ENCODE measurements at places on chromosomes 11 and 22.
A peak's percentile ranks its signal among the peaks of the same experiment; 100 is the strongest.

GRCh38 chr22:35678836-35679235 lies 30.6 kb downstream of the APOL6 start:
- no peak for DNase-seq

DNA sequence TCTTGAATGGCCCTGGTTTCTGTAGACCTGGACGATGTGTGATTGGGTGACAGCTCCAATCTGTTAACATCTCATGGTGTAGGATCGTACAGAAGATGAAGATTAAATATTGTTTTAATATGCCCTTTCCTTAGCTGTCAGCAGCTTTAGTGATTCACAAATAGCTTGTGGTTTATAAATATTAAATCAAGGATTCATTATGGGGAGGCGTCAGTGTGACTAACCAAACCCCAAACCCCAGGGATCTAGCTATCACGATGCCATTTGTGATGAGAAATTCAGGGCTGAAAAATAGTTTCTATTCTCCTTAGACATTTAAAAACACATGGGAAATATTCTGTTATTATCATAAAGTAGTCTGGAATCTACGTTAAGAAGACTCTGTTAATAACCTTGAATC lies 73.4 kb downstream of the NCAM1 start:
- DNase-seq = peak; percentile 81

- DNase-seq = peak; percentile 91
Observed at GRCh38 chr22:42994917-42995562, 19.9 kb downstream of the PACSIN2 start.

GRCh38 chr11:3202759-3203158 lies 15.9 kb downstream of the MRGPRG start:
- no peak for DNase-seq

GRCh38 chr11:134038897-134039470 lies 29.9 kb upstream of the JAM3 start:
- no peak for DNase-seq

- no peak for DNase-seq
Observed at GRCh38 chr22:45242778-45243191, 2.1 kb upstream of the KIAA0930 start.

DNA sequence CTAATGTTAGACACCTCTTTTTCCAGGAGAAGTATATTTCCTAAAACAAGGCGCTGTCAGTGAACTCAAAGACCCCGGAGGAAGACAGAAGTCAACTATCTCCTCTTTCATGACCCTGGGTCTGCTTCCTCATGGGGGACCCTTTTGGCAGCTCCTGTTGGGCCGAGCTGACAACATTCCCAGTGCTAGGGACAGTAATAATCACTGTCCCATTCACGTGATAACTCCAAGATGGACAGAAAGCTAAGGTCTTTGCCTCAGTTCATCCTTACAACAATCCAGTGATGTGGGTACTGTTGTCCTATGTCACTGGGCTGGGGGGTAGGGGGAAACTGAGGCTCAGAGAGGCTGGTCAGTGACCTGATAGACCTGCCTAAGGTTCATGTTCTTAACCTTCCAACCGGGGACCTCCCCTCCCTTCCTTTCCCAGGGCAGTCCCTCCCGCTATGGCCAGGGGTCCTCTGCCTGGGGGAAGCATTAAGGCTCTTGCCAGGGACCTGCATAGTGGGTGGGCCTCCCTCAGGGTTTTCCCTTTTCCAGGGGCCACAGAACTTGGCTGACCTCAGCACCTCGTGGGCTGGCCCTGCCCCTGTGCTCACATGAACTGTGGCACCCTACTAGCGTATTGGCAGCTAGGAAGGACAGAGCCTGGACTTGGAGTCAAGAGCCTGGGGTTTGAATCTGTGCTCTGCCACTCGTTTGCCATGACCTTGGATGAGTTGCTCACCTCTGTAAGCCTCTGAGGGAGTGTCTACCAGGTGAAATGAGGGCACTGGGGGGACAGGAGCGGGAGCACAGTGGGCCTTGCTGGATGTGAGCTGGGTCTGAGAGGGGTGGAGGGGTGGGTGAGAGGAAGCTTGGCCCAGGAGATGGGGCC lies 53.6 kb downstream of the LRRC32 start:
- DNase-seq = no peak

DNA sequence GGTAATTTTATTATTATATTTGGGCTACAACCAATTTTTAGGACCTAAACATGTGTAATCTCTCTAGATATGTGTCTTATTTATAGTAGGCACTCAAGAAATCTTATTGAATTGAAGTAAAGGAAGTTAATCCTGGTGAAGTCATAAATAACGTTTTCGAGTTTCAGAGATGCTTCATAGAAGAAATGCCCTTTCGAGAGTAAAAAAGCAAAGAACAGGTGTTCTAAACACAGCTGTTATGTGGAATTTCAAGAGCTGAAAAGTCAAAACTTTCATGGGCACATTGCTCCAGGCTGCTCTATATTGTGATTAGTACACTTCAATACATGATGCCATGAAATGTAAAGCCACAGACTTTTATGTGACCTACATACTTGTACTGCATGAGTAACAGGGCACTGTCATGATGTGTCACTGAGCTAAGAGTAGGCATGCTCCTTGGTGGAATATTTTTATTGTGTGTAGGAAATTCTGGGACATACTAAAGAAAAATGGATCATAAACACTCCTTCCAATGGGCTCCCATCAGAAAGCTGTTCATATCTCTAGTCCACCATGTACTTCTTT lies 7.2 kb upstream of the ELMOD1 start:
- DNase-seq = peak; percentile 44

DNA sequence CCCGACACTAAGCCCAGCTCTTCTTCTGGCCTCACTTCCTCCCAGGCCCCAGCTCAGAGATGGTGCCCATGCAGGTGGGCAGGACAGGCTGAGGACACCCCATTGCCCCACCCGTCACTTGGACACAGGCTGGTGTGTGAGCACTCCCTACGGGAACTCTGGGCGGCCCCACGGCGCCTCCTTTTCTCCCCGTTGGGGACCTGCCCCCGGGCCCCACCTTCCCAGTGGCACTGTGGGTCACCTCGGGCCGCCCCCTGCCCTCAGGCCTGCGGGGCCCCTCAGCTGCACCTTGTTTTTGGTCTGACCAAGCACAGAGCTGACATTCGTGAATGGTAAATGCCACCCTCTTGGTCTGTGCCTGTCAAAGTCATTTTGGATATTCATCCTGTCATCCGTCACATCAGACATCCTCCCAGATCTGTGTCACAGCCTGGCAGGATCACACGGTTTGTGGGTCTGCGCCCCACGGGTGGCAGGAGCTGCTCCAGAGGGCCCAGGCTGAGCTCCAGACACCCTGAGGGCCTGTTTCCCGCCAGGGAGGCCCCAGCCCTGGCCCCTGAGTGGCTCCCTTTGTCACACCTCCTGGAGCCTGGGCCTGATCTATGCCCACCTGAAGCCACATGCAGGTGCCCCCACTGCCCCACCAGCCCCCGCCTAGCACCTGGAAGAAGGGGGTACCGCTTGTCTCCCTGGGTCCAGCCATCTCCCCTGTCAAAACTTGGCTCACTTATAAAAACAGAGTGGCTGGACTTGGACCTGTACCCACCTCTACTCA lies 1188.5 kb downstream of the BRD1 start:
- DNase-seq = no peak

DNA sequence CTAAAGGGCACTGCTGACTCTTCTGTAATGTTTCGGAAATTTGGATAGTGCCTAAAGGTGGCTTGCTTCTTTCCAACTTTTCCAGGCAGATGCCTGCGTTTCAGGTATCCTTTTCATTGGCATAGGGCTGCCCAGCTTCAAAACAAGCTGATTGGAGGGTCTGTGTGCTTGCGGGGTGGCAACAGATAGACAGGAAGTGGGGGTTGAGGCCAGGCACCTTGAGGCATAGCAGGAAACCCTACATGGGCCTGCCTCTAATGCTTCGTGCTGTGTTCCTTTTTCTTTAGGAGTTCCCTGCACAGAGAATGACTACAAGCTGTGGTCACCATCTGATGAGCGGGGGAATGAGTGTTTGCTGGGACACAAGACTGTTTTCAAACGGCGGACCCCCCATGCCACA lies 92.2 kb upstream of the SORL1-AS1 start:
- no peak for DNase-seq

DNA sequence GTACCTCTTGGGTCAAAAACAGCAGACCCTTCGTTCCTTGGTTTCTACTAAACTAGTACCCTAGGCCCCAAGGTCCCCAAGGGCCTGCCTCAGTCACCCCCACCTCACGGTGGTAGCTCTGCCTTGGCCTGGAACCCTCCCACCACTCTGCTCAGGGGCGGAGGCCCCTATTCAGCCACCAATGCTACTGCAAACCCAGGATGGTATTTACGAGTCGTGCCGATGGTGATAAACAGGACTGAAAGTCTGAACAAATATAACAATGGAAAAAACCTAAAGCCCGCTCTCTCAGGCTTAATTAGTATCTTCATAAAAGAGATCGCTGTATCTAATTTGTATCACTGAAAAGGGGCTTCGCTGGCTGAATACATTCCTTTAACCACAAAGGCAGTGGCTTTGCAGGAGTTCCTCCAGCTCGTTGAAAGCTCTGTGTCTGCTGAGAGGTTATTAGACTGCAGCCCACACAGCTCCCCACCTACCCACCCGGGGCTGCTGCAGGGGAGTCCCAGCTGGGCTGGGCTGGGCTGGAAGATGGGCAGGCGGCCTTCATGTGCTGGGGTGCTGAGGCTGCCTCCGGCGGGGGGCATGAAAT lies 15.2 kb downstream of the SHISAL1 start:
- DNase-seq = no peak

- DNase-seq = peak; percentile 100
Observed at GRCh38 chr11:106399076-106399511, 321.6 kb downstream of the AASDHPPT start.

GRCh38 chr11:72616655-72617054 lies 57.6 kb downstream of the PDE2A start:
- no peak for DNase-seq

DNA sequence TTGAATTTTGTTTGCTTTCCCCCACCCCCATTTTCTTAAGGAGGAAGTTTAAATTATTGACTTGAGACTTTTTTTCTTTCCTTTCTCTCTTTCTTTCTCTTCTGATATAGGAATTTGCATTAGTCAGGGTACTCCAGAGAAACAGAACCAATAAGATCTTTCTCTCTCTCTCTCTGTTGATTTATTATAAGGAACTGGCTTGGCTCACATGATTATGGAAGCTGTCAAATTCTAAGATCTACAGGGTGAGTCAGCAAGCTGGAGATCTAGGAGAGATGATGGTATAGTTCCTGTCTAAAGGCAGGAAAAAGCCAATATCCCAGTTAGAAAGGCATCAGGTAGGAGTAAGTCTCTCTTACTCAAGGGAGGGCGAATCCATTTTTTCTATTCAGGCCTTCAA lies 64.0 kb downstream of the CCDC81 start:
- peak; percentile 79 for DNase-seq

- peak; percentile 78 for DNase-seq
Observed at GRCh38 chr11:58574881-58575280, 775 bp downstream of the LPXN start.

GRCh38 chr11:120023120-120023519 lies 114.8 kb downstream of the TRIM29 start:
- DNase-seq = no peak

DNA sequence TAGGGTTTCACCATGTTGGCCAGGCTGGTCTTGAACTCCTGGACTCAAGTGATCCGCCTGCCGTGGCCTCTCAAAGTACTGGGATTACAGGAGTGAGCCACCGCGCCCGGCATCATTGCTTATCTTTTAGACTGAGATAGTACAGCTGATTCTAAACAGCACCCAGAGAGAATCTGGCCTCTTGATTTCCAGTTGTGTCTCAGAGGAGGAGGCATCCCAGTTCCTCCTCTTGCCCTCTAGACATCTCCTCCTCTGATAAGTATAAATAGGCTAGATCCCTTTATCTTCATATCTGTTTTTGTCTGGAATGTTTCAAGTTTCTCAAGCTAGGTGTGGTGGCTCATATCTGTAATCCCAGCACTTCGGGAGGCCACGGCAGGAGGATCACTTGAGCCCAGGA lies 7.0 kb downstream of the MARK2 start:
- no peak for DNase-seq

- no peak for DNase-seq
Observed at GRCh38 chr22:21448627-21449416, 18.4 kb upstream of the TMEM191C start.

GRCh38 chr11:75840522-75840921 lies 25.5 kb downstream of the UVRAG start:
- no peak for DNase-seq

DNA sequence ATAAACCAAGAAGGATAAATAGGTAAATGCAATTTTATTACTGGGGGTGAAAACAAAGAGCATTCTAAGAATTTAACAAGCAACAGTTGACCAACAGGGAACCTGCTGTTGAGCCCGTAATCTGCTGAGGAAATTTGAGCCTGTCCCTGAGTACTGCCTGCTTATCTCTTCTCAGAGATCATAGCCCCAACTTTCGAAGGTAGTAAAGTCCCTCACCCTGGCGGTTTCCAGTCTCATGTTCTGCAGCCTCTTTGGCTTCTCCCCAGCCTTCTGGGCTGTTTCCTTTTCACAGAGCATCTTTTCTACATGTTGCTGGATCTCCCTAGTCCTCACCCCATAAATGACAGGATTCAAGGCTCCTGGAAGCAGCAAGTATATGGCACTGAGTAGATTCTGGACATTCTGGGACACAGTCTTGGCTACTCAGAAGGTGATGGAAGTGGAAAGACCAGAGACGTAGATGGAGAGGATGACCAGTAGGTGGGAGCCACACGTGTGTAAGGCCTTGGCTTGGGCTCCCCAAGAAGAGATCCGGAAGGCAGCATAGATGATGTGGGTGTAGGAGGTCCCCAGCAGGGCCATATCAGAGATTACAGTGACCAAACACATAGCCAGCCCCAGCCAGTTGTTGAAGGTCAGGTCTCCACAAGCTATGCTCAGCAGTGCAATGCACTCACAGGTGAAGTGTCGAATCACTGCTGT lies 51.6 kb downstream of the RRM1 start:
- no peak for DNase-seq

DNA sequence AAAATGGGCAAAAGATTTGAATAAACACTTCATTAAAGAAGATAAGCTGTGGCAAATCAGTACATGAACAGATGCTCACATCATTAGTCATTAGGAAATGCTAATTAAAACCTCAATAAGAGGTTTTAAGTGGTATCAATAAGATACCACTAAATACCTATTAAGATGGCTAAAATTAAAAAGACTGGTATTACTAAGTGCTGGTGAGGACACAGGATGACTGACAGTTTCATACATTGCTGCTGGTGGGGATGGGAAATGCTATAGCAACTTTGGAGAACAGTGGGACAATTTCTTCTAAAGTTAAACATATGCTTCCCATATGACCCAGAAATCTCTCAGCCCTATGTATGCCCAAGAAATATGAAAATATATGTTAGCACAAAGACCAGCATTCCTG lies 69.2 kb downstream of the COMMD9 start:
- DNase-seq = no peak

GRCh38 chr22:25987948-25988347 lies 181.3 kb upstream of the SEZ6L start:
- DNase-seq = no peak

DNA sequence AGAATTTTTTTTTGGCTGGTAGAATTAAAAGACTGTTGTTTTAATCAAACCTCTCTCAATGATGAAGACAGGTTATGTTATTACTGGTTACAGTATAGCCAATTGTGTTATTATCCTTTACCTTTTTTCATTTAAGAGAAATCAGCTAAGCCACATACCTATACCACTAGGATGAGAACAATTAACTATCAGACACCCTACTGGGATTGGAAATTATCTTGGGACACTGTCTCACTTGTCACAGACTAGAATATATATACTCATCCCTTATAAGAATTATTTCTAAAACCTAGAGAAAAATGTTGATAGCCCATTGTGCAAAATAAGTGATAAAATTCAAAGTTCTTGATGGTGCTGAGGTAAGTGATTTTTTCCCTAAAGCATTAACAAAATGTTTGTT lies at the start of gene OR5AS1:
Gene OR5AS1, plus strand, starts transcription at position 301 of the 400 bp plus-strand sequence. CDS start 2,765 bp downstream, outside the sequence.
- DNase-seq = no peak

- DNase-seq = peak; percentile 52
Observed at GRCh38 chr11:104570078-104570701, 328.1 kb downstream of the CASP12 start.
